ENCODE measurements at places on chromosomes 2 and 18.

- no peak for DNase-seq
These were observed 127.7 kb downstream of the RHBDD1 start for GRCh38 chr2:226963528-226963927.

DNA sequence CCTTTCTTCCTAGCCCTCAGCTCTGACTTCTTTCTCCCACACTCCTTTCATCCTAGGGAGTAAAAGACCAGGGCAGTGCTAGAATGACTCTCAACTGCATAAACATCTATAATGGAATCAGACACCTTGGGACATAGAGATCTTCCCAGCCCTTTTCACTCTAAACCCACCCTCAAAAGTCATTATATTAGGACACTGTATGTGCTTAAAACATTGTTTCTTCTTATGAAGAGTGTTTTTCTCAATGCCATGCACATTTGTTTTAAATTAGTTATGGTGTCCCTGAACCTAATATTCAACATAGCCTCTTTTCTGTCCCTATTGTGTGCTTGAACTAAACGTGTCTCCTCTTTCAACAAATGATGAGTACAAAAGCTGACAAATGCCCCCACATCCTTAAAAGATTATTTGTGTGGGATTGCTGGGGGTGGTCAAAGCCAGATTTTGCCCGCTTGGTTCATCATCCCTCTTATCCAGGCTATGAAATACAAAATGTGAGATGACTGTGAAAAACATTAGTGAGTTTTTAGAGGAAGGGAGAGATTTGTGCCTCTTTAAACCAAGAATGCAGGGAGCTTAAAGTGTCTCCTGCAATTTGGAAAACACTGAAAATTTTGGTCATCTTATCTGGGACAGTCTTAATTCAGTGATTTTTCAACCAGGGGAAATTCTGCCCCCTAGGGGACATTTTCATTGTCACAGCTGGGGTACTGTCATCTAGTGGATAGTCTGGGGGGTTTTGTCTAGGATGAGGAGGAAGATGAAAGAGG lies 29.0 kb downstream of the SERPINB5 start:
- peak; percentile 9 for DNase-seq

DNA sequence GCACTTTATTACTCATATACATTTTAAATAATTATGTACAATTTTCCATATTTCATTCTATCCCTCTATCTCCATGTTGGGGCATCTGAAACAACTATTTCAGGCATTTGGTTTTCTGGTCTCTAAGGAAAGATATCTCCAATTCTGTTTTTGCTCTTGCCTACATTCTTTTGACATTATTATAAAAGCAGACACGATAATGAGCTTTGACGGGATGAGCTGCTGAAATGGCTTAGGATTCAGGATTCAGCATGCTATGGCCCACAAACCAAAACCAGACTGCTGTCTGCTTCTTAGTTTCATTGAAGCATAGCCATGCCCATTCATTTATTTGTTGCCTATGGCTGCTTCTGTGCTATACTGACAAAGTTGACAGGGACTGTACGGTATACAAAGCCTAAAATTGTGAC lies 42.7 kb upstream of the GLS start:
- no peak for DNase-seq

DNA sequence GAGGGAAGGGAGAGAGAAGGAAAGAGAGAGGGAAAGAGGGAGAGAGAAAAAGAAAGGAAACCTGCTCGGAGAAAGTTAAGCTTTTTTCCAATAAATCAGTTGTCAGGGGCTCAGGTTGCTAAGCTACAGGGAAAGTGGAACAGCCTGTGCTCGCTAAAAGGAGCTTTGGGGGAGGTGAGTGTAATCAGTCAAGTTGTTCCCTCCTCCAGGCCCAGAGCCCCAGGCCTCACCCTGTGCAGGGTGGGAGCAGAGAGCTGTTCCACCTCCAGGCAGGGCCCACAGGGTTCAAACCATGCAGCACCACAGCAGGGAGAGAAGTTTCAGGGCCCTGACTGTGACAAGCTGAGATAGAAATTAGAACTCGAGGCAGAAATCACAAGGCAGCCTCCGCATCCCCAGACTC lies 56.4 kb upstream of the PPP1CB start:
- DNase-seq, result no peak

DNA sequence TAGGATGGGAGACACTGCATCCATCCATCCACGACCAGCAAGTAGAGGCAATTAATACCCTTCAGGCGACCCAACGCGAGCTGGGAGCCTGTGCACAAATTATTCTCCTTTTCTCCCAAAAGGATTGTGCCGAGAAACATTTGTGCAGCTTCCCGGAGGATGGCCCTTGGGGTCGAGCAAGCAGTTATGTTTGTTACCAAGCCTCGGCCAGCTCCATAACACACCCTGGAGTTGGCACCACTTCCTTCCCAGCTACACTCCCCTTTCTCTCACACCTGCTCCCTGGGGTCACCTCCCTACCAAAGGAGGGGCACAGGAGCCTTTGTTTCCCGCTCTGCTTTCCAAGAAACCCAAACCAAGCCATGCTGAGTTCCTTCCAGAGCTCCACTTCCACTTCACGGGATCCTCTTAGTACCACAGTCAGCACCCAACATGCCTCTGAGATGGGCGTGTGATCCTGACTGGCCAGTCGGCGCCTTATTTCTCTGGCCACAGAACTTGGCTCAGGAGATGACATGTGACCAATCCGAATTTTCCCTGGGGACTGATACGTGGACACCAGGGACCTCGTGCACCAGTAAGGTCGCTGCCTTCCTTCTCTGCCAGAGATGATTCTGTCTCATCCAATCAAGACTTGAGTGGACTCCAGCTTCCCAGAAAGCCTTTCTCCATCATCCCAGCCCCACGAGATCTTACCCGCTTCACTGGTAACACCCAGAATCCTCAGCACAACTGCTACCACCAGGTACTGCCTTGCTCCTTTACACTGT lies 28.5 kb downstream of the GPR55 start:
- no peak for DNase-seq

- DNase-seq, result no peak
These were observed 44.9 kb downstream of the ANKMY1 start for GRCh38 chr2:240512666-240513535.

GRCh38 chr2:59584958-59585357 lies 968.5 kb downstream of the BCL11A start:
- DNase-seq, result no peak

- DNase-seq, result no peak
These were observed 41.3 kb downstream of the CBLN2 start for GRCh38 chr18:72502671-72503431.

- DNase-seq, result no peak
These were observed 30.3 kb upstream of the IL37 start for GRCh38 chr2:112880696-112881095.

GRCh38 chr2:69493268-69493667 lies 56.0 kb upstream of the NFU1 start:
- DNase-seq, result no peak

- no peak for DNase-seq
These were observed 51.1 kb downstream of the WDFY1 start for GRCh38 chr2:223894009-223894408.

DNA sequence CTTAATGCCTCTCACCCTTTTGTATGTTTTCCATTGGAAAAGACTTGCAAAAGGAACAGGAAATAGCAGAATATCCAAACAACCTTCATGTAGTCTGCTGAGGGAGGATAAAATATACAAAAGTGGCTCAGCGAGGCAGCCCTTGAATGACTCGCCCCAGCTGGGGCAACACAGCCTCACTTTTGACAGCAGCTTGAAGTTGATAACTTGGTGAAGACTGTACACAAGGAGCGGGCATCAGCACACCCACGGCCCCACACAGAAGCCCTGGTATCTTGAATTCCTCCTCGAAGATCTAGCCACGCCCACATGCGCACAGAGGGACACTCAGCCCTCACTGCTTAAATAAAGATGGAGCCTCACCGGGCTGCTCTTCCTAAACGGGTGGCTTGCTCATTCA lies 161.0 kb downstream of the IRS1 start:
- DNase-seq, result no peak

DNA sequence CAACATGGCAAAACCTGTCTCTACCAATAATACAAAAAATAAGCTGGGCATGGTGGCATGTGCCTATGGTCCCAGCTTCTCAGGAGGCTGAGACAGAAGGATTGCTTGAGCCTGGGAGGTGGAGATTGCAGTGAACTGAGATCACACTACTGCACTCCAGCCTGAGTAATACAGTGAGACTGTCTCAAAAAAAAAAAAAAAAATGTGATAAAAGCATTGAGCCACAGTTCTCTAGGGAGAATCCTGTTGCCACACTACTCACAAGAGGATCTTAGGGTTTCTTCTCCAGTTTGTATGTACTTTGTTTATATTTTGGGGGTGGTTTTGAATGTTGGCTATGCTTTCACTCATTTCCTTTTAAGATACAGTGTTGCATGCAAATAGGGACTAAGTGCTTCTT lies 62.0 kb downstream of the TMEM185B start:
- DNase-seq, result no peak

DNA sequence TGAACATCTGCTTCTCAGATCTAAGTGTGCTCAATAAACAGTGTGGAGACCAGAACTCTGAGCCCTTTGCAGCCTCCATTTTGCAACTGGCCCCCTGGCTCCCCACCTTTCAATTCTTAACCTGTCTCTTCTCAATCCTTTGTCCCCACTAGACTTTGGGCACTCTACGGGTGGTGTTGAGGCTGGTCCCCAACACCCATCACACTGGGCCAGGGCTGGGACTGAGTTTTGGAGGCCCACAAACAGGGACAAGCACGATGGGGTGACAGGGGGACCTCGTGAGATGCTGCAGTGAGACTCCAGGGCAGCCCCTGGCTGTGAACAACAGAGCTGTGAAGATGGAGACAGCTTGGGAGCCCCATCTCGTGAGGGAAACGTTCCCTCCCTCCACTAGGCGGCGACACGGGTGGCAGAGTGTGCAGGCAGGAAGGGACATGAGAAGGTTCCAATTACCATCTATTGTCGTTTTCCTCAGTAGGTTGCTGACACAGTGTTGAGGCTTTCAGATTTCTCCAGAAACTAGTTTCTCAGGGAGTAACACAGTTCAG lies 1.2 kb downstream of the ANKMY1 start:
- DNase-seq, result peak; percentile 47

GRCh38 chr2:69169655-69170389 lies 156.8 kb downstream of the ANTXR1 start:
- no peak for DNase-seq

- no peak for DNase-seq
These were observed 13.0 kb upstream of the RALB start for GRCh38 chr2:120239488-120240287.

GRCh38 chr18:45413180-45413836 lies 202.0 kb upstream of the SLC14A2 start:
- no peak for DNase-seq

DNA sequence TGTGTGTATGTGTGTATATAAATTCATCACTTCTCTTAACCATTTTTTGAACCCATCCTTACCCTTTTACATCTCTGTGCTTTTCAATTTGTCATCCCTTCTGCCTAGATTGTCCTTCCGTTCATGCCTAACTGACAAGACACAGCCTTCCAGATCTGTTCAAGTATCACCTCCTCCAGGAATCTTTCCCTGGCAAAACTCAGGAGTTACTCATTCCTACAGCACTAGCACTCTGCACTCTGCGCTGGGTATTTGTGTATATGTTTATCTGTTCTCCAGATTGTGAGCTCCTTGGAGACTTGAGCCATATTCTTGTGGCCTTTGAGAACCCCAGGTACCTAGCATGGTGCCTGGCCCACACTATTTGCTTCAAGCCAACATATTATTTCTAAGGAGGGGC lies 26.8 kb upstream of the ASXL2 start:
- no peak for DNase-seq

DNA sequence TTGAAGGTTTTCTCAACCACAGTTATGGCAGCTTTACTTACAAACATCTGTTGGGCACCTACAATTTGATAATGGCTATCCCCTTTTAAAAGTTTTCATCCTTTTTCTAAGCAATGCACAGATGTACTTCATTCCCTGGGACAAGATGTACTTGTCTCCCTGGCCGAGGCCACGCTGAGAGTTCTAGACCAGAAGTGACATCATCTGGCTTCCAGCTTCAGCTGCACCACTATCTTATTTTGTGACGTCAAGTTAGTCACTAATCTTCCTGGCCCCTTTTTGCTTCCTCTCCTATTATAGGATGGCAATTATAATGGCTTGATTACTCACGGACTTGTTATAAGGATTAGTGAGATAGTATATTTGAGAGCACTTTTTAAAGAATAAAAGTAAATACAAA lies 386.4 kb downstream of the BCL11A start:
- no peak for DNase-seq

DNA sequence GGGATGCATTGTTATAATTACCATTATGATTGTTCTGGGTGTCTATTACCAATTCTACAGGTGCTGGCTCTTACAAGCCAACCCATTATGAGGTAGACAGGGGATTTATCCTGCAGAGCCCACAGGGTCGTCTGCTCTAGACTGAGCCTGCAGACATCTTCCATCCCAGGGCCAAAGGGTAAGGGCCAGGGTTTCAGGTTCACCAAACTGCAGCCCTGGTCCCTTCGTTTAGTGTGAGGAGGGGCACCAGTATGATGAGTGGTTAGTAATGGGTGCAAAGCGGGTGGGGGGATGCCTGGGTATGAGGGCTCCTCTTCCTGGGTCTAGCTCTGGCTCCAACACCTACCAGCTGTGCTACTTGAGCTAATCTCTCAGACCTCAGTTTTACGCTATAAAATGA lies 1.2 kb upstream of the ARID5A start:
- no peak for DNase-seq

- DNase-seq, result no peak
These were observed 1143.5 kb upstream of the CELF4 start for GRCh38 chr18:38709122-38709521.

- DNase-seq, result no peak
These were observed 151.6 kb upstream of the MSH6 start for GRCh38 chr2:47631306-47631705.

GRCh38 chr2:95270541-95271081 lies 3.6 kb upstream of the PROM2 start:
- no peak for DNase-seq

DNA sequence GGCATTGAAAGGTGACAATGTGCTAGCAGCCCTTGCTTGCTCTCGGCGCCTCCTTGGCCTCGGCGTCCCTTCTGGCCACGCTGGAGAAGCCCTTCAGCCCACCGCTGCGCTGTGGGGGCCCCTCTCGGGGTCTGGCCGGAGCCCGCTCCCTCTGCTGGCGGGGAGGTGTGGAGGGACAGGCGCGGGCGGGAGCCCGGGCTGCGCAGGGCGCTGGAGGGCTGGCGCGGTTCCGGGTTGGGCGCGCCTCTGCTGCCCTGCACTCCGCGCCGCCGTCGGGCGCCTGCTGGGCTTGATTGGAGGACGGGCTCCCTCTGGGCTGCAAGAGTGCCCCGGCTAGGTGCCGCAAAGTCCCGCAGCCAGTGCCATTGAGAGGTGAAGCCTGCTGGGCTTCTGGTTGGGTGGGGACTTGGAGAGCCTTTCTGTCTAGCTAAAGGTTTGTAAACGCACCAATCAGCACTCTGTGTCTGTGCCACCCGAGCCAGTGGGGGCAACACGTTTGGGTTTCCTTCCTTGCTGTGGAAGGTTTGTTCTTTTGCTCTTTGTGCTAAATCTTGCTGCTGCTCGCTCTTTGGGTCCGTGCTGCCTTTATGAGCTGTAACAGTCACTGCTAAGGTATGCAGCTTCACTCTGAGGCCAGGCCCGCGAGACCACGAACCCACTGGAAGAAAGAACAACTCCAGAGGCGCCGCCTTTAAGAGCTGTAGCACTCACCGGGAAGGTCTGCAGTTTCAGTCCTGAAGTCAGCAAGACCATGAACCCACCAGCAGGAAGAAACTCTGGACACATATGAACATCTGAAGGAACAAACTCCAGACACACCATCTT lies 14.8 kb upstream of the IMP4 start:
- DNase-seq, result no peak

GRCh38 chr2:180124273-180125139 lies 117.4 kb upstream of the CWC22 start:
- DNase-seq, result no peak

Data from activated CD4-positive, alpha-beta T cell treated with anti-CD3 and anti-CD28 coated beads, Interleukin-2, amount 50 U/mL, for 24 hours (primary cell).